Fibroblast of lung (primary cell): ENCODE measurements at places on chromosomes 4 and X.

- DNase-seq, result no peak
These were observed 801.0 kb upstream of the IGFBP7 start for GRCh38 chr4:57911203-57911602.

- no peak for DNase-seq
These were observed 176.3 kb upstream of the SLIT2 start for GRCh38 chr4:20075248-20075871.

DNA sequence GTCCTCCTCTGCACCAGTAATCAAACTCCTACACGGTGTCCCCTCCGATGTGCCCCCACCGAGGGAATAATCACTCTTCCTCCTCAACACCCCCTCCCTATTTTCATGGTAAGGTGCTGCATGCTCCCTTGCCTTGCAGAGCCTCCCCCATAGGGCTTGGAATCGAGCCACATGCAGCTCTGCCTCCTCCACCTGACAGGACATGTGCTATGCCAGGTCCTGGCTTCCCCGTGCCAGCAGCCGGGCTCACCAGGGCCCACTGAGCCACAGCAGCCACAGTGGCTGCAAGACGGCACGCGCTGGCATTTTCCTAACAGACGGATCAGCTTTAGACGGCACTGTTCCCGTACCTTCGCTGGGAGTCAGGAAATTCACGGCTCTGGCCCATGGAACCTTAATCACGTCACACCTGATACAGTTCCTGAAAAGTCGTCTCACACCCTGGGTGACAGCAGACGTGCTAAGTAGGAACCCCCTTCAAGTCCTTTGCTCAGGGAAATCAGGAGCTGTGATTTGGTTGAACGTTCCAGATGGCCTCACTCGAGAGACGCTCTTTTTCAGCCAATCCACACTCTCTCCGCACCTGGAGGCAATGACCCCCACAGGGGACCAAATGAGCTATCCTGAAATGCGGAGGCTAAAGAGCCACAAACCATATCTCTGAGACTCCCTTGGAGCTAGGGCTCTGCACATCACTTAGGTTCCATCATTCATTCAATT, 63.2 kb downstream of the JAKMIP1 start:
- DNase-seq, result no peak

- peak; percentile 93 for DNase-seq
These were observed 25.7 kb upstream of the TMPRSS11A start for GRCh38 chr4:67988991-67989390.

DNA sequence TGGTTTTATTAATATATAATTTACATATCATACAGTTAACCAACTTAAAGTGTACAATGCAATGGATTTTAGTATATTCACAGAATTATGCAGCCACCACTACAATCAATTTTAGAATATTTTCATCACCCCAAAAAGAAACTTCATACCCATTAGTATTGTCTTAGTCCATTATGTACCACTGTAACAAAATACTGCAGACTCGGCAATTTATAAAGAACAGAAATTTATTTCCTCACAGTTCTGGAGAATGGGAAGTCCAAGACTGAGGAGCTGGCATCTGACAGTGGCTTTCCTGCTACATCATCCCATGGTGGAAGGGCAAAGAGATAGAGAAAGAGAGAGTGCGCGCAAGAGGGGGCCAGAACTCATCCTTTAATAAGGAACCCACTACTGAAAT, 8.9 kb upstream of the ZCCHC13 start:
- no peak for DNase-seq

DNA sequence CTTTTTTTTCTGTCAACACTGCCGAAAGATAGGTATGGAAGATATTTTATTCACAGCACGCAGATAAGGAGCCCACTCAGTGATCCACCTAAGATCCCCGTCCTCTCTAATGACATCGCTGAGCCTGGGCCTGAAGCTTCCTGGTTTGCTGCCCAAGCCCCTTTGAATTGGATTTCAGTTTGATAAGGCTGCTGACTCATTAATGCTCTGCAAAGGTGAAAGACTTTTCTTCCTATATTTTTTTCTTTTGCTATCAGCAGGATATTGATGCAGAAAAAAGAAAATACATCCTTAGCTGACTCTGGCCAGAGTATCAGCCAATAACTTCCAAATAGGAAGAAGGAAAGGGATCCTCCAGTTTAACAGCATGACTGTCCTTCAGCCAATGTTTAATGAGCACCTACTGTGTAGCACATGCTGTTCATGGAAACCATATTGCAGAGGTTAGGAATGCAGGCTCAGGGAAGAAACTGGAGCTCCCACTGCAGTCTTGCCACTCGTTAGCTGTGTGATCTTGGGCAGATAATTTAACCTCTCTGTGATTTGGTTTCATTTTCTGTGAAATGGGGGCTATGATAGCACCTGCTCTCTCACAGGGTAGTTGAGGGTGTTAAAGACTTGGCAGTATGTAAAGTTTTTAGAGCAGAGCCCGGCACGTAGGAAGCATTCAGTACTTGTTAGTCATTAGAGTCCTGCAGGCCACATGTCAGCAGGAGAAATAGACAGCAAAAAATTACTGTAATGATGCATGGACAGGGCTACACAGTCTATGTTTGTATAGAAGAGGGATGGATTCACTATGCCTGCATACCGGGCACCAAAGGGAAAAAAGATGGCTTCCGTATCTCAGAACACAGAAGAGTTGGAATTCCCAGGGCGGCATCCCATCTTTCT, 39.3 kb downstream of the EVC start:
- DNase-seq, result peak; percentile 84

- DNase-seq, result no peak
These were observed 304.7 kb upstream of the DIAPH2 start for GRCh38 chrX:96379951-96380350.

DNA sequence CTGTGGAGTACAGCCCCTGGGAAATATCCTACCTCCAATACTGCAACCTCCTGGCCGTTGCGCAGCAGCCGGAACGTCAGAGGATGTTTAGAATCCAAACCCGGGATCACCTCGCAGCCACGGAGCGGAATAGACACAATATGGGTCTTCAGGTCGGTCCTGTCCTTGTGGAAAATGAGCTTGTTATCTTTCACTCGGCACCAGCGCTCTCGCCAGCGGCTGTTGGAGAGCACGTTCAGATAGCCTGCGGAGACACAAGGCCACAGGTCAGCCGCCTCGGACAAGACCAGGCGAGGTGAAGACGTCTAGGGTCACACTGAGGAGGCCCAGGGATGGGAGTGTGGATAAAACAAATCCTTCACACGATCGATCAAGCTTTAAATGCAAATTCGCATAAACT, 139.3 kb downstream of the AFAP1 start:
- DNase-seq, result no peak

- no peak for DNase-seq
These were observed 50.3 kb upstream of the STPG2 start for GRCh38 chr4:98193459-98194105.

GRCh38 chr4:82381661-82382296, 8.0 kb upstream of the HNRNPD start:
- DNase-seq, result no peak

DNA sequence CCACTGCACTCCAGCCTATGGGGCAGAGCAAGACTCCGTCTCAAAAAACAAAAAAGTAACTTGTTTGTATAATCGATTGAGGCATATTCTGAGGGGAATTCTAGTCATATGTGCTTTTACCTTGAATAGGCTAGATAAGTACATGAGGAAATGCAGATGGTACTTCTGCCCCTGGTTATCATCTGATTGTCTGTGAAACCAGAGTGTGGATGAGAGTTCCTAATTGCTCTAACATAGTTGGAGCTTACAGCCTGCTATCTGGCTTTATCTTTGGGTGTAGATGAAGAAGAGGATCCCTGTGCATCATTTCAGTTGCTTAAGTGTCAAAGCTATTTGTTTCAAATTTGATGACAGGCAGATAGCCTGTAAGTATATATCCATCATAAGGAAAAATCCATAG, 205.1 kb downstream of the RAPGEF2 start:
- DNase-seq, result no peak

- DNase-seq, result no peak
These were observed 105.1 kb upstream of the GRPR start for GRCh38 chrX:16018291-16018690.

GRCh38 chr4:158811704-158812103, 42.9 kb downstream of the FNIP2 start:
- DNase-seq, result no peak

DNA sequence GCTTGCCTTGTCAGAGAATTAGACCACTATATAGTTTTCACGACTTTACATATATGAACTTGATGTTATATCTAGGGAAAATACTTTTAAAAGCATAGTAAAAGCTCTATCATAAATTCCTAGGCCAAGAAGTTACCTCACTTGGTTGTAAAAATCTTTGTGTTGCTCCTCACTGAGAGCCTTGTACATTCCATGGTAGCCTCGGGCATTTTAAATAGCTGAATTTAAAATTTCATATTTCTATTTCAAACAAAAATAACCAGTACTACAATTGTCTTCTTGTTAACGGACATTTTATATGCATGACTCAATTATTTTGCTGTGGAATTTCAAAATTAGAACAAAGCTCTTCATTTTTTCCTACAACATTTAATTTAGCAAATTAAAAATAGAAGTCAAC, 107.6 kb downstream of the MID1 start:
- DNase-seq, result no peak

GRCh38 chr4:109434007-109434971, 674 bp downstream of the SEC24B start:
- peak; percentile 63 for DNase-seq

DNA sequence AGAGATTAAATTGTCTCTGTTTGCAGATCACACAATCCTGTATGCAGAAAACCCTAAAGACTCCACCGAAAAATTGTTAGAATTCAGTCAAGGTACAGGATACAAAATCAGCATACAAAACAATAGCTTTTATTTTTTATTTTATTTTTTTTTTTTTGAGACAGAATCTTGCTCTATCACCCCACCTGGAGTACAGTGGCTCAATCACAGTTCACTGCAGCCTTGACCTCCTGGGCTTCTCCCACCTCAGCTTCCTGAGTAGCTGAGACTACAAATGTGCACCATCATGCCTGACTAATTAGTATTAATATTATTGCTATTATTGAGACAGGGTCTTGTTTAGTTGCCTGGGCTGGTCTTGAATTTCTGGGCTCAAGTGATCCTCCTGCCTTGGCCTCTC, 8.9 kb upstream of the PLXNB3 start:
- DNase-seq, result no peak

DNA sequence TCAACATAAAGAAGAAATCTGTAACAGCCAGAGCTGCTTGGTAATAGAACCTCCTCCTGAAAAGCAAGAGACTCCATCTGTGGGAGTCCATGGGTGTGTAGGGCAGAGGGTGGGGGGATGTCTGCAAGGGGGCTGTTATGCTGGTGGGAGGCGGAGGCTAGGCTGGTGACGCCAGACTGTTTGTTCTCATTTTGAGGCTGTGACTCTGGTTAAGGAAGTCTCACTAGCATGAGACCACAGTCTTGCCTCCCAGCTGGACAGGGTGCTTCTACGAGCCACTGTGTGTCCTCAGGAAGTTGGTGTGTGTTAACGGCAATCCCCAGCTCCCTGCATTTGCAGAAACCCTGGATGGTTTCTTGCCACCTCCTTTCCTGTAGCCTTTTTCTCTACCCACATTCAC, 79.8 kb downstream of the NSUN7 start:
- no peak for DNase-seq

DNA sequence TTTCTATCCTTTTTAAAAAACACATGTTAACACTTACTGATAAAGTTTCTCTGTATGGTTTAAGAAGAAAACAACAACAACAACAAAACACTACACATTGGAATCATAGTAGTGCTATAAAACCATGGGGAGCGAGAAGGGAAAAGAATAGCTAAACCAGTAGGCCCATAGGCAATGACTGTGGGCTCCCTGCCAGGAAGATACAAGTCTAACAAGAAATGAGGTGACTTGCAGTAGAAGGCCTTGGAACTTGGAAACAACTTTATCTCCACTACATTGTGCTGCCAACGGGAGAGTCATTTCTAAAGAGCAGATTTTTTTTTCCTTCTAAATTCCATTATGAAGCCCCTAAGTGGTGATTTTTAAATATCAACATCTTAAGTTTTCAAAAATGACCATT, 78.0 kb downstream of the GPC4 start:
- no peak for DNase-seq

GRCh38 chr4:100804576-100805360, 286.9 kb upstream of the EMCN start:
- no peak for DNase-seq

- DNase-seq, result no peak
These were observed 123.7 kb downstream of the AFF1 start for GRCh38 chr4:87058356-87059073.

- no peak for DNase-seq
These were observed 358.7 kb upstream of the NR3C2 start for GRCh38 chr4:148800940-148801339.

DNA sequence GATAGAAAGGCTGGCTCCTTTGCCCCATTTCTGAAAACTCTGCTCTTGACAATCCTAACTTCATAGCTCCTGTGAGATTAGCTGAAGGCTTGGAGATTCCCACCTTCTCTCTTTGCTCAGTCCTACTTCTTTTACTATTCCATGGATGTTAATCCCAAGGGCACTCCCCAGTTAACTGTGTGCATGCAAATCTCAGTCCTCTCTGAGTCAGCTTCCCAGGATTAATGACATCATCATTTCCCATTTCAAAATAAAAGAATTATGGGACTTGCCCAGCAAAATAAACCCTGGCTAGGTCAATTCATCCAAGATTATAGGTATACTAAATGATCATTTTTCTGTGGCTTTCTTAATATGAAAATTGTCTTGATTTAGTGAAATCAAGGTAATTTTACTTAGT, 328.6 kb upstream of the NR3C2 start:
- DNase-seq, result no peak

- no peak for DNase-seq
These were observed 167.8 kb upstream of the LDB2 start for GRCh38 chr4:17066236-17066635.

GRCh38 chr4:182914357-182914756, 2.8 kb downstream of the DCTD start:
- no peak for DNase-seq

- no peak for DNase-seq
These were observed 12.5 kb upstream of the RAB28 start for GRCh38 chr4:13496605-13497004.

GRCh38 chr4:8308144-8308543, 38.6 kb downstream of the HTRA3 start:
- DNase-seq, result no peak

DNA sequence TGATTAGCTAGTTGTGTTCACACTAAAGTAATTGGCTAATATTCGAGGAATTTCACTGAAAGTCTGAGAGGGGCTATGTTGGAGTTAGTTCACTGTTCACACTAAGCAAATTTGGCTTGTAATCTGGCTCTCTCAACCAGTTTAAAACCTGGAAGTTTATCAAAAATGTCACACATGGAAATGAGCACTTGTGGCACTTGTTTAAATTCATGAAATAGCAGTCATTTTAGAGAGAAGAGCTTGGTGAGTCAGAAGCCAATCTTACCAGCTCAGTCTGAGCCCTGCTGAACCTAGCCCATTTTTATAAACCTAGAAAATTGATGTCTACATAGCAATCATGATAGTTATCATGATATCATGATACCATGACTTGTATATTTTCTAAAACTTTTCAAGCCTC, 90.7 kb upstream of the JADE1 start:
- peak; percentile 90 for DNase-seq

GRCh38 chr4:87326460-87326859, 3.8 kb upstream of the HSD17B13 start:
- no peak for DNase-seq
